ENCODE measurements at places on chromosomes 5 and 9.

GRCh38 chr9:120261419-120261818 is 318.5 kb downstream of the CDK5RAP2 start:
- no peak for DNase-seq

DNA sequence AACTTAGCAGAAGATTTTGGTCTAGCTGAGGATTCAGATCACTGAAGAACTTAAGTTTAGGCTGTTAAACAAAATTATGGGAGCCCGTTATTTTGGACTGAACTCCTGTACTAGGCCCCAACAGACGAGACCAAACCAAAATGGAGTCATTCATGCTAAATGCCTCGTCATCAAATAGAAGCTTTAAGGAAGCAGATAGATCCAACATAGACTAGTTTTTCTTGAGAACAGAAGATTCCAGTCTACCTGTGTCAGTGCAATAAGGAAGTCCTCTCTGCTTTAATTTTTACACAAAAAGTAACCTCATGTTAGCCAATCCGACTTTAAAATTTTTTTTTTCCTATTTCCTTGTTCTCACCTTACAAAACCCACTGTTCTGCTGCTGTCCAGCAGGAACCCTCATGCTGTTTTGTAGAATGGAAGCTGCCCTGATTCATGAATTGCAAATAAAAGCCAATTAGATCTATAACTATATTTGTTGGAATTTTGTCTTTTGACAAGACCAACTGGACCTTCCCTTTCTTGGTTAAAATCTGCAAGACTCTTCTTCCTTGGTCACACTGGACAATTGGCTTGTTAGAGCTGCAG is 29.0 kb upstream of the GOLM1 start:
- no peak for DNase-seq

GRCh38 chr5:134975843-134976242 is 8.1 kb downstream of the CATSPER3 start:
- no peak for DNase-seq

- no peak for DNase-seq
These were observed 13.0 kb downstream of the MED10 start for GRCh38 chr5:6365142-6365976.

DNA sequence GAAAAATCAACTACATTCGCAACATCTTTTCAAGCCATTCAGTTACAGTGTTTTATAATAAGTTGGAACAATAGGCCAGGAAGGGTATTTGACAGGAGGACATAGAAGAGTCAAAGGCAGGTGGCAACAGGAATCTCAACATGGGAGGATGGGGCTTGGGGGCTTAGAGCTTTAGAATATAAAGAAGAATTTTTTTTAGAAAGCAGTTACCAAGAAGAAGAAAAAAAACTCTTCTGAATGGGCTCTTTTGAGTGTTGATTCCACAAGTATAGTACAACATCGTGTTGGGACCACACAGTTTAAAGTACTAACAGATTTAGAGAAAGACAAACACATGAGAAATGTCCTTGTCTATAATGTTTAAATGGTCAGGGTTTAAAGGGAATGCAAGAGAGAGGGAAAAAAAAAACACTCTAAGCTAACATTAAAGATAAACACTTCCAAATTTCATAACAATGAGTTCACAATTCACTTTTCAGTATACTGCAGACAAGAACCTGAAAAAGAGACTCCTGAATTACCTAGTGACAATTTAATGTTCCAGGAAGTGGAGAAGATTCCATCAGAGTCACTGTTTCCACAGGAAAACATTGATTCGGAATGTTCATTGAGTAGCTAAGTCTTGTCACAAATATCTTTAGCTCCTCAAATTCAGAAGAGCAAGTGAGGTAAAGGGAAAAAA is 282.3 kb downstream of the DEPDC1B start:
- no peak for DNase-seq

GRCh38 chr9:36980148-36980974 is 53.7 kb downstream of the PAX5 start:
- peak; percentile 90 for DNase-seq

DNA sequence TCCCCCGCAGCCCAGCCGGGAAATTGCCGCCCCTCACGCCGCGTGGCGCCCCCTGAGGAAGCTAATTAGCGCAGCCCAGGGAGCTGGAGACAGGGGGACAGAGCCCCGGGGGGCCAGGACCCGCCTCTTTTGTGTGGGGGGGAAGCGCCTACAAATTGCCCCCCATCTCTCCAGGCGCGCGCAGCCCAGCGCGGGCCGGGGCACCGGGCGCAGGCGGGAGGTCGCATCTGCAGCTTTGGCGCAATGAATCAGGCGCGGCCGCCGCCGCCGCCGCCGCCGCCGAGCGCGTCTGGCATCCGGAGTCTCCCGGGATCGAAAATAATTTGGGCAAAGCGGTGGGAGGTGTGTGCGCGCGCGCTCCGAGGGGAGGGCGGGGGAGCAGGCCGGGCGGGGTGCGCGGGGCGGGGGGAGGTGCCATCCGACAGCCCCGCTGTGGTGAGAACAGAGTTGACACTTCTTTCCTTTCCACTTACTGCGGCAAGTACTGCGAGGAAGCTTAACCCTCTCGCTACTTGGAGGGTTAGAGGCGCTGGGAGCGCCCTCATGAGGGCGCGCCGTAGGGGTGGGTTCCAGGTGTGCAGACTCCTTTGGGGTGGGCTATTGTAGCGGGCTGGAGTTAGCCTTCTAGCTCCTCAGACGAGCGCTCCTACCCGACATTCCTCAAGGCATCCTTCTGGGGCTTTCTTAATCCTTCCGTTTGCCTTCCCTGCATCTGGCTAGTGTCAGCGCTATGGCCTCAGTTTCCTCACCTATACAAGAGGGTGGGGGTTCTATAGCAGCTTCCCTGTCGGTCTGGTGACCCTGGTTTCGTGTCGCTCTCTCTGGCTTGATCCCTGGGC is 63.1 kb downstream of the CXXC5 start:
- peak; percentile 41 for DNase-seq

GRCh38 chr9:127558581-127559246 is 53.4 kb upstream of the STXBP1 start:
- no peak for DNase-seq

DNA sequence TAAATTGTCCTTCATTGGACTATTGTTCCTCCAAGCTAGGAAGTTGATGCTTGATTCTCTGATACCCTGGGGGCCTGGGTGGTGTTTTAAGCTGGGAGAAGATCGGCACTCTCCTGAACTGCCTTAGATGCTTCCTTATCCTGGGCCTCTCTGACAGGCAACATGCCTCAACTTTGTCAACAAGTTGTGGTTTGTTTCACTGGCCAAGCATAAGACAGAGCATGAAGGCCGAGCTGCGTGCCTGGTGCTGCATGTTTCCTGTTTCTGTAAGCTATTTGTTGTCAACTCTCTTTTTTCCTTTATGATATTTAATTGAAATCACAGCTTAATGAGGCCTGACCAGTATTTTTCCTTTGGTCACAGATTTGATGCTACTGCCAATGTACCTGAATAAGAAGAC is 187.6 kb upstream of the TNC start:
- DNase-seq, result no peak

GRCh38 chr5:92662741-92663140 is 918.3 kb downstream of the NR2F1-AS1 start:
- no peak for DNase-seq

GRCh38 chr5:2013301-2014057 is 130.8 kb upstream of the IRX4 start:
- DNase-seq, result no peak

DNA sequence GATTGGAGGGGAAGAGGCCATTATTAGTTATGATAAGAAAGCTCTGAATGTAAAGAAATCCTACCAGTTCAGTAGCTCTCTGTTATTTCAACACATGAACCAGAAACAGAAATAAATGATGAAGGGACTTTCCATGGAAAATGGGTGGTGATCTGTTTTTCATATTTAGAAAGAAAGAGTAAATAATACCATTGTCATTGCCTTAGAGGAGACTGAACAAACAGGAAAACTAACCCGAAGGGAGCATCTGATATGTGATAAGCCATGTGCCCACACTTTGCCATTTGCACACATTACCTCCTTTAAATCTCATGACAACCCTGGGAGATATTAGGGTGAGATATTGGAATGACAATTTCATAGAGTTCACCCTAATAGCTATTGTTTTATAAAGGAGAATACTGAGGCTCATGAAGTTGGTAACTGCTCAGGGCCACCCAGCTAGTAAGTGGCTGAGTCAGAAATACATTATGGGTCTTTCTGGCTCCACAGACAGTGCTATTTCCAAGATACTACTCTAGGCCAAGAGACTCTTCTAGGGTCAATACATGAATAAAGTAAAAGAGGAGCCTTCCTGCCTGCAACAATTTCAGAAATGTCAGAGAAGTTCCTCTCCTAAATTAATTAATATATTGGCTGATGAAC is 111.0 kb upstream of the SLIT3 start:
- DNase-seq, result no peak

- DNase-seq, result no peak
These were observed 39.4 kb downstream of the NAIF1 start for GRCh38 chr9:128027705-128028104.

DNA sequence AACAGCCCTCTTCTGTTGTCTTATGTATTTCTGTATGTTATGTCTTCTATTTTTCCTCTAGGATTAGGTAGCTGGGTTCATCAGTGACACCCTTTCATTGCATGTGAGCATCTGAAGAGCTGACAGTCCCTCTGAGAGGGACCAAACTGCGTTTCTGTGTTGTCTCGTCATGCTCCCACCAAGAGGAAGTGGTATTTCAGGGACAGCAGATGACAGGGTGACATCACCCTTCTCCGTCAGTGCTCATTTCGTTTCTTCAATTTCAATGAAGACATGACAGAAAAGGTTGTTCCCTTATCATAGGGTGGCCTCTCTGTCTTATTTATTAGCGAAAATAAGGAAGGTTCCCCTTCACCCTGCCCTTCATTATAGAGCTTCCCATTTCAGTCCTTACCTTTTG is 225.9 kb upstream of the NR4A3 start:
- no peak for DNase-seq

GRCh38 chr9:72597181-72597517 is 75.7 kb downstream of the TMC1 start:
- DNase-seq, result no peak

- no peak for DNase-seq
These were observed 35.2 kb upstream of the PDE8B start for GRCh38 chr5:77175231-77175630.

- DNase-seq, result no peak
These were observed 166.2 kb downstream of the DEPDC1B start for GRCh38 chr5:60533789-60534188.

GRCh38 chr9:6924149-6924548 is 166.4 kb downstream of the KDM4C start:
- DNase-seq, result no peak

DNA sequence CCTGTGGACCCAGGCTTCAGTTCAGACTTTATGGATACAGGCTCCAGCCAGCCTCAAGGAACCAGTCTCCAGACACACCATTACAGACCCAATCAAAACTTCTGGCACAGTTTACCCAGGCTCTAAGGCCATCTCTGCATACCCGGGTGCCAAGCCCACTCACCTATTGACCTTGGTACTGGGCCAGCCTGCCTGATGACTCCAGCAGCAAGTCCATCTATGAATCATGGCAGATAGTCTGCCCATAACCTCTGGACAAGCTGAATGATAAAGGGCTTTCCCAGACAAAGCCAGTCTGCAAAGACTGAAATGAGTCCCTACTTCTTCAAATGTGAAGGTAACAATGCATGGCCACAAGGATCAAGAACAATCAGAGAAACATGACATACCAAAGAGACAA is 1327.1 kb upstream of the C9orf72 start:
- DNase-seq, result no peak

- peak; percentile 56 for DNase-seq
These were observed 1.9 kb upstream of the FST start for GRCh38 chr5:53478411-53479044.

GRCh38 chr9:134251296-134252069 is 74.8 kb upstream of the RXRA start:
- DNase-seq, result no peak

DNA sequence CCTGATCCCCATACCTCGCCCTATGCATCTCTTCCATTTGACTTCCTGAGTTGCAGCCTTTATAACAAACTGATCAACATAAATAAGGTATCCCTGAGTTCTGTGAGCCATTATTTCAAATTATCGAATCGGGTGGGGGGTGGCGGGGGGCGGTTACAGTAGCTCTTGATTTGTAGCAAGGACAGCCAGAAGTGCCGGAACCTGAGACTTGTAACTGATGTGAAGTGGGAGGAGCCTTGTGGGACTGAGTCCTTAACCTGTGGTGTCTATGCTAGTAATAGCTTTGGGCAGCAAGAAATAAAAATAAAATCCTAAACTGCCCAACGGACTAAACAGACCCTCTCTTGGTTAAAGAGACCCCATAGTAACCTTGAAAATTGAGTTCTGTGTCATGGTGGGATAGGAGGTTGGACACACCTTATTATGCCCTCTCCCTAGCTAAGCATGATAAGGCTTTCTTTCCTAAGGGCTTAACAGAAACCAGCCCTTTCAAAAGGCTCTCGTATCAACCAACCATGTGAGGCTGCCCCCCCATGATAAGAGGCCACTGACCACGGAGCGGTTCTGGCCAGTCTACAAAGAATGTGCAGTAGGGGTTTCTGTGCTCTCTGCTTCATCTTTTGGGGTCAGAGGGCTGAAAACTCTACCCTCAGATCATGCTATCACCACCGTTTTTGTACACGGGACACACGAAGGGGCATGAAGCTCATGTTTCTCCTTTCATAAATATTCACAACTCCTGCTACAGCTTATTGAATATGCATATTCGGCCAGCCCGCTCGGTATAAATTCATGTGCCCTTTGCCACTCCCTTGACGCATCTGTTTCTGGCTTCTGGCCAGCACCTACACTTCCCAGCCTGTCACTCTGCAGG is 39.5 kb upstream of the IQGAP2 start:
- no peak for DNase-seq

- DNase-seq, result no peak
These were observed 51.4 kb upstream of the EPB41L4B start for GRCh38 chr9:109372246-109372645.

GRCh38 chr5:33793836-33794549 is 97.8 kb downstream of the ADAMTS12 start:
- DNase-seq, result no peak

GRCh38 chr5:60710362-60710761 is 10.4 kb upstream of the DEPDC1B start:
- no peak for DNase-seq

DNA sequence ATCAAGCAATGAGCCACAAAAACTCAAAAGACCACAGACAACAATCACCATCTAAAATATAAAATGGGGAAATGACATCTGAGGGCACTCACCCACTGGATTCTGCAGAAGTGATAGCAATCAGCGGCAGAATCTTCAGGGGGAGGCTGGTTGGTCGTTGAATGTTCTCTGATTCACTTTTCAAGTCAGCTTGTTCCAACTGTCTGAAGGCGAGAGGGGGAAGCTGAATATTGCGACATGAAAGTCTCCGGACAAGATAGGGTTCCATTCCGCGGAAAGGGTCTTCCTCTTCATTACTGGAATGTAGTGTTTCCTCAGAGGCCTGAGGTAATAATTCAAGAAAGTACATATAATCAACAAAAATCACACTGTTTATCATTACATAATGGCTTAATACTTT is 94.9 kb upstream of the PDE4D start:
- no peak for DNase-seq

- peak; percentile 84 for DNase-seq
These were observed 97.4 kb downstream of the DAP start for GRCh38 chr5:10663489-10664179.

GRCh38 chr5:87785554-87786335 is 373.0 kb upstream of the CCNH start:
- no peak for DNase-seq

GRCh38 chr9:132078699-132079356 is 839 bp downstream of the MED27 start:
- DNase-seq, result no peak

Data from NCI-H1092 treated with DMSO at 0.1 percent for 48 hours (cell line).